ENCODE measurements at places on chromosomes 11 and 22.

- DNase-seq, result no peak
These were observed 22.7 kb downstream of the GRAMD1B start for GRCh38 chr11:123452794-123453193.

- no peak for DNase-seq
These were observed 135.3 kb downstream of the CCDC34 start for GRCh38 chr11:27227736-27228135.

DNA sequence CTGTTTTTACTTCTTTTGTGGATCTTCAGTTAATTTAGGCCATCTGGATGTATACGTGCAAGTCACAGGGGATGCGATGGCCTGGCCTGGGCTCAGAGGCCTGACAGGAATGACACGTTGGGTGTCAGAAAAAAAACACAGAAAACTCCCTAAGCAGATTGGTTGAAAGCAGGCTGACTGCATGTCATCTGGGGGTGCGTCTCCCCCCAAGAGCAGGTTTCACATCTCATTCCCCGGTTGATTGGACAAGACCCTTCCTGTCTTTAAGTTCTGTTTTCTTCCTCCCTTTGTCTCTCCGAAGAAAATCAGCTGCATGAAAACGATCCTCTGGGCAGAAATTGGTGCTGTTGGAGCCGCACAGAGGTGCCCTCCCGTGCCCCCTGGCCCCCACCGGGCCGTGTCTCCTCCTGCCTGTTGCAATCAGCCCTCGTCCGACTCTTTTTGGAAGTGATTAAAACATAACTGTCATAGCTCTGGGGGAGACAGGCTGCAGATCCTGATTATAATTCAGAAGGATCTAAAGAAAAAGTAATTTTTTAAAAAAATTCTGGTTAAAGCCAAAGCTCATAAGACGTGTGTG lies 71.8 kb upstream of the PARVG start:
- DNase-seq, result no peak

- no peak for DNase-seq
These were observed 34.7 kb upstream of the MYH9 start for GRCh38 chr22:36422287-36423014.

GRCh38 chr11:68438658-68439259 lies 21.8 kb upstream of the PPP6R3 start:
- DNase-seq, result no peak

GRCh38 chr11:74682731-74683278 lies 48.4 kb downstream of the CHRDL2 start:
- DNase-seq, result no peak

DNA sequence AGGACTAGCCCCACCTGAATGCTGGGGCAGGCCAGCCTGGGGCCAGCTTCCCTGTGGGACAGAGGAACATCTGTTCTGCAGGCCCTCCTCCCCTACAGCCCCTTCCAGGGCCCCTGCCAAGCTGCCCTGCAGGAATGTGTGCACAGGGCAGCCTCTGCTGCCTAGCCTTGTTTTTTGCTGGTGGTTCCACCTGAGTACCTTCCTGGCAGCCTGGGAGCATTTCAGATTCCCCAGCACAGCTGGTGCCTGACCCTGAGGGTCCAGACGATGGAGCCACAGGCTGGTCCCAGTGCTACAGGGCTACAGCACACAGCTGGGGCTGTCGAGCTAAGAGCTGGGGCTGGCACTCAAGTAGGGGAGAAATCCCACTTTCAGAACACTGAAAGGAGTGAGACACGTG lies 22.3 kb upstream of the GPR83 start:
- no peak for DNase-seq

DNA sequence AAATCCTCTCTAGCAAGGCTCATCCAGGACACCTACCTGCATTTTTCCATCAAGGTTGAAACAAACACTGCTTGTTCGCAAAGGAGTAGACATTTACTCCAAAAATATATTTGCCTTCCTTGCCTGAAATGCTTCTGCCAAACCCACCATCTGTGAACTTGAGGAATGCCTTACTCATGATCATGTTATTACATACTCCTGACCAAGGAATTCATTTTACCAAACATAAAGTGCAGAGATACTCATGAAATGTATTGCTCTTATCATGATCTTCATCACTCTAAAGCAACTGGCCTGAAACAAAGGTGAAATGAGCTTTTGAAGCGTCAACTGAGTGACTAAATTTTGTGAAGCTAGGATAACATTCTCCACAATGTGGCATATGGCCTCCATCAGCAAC lies 243.1 kb upstream of the CCDC179 start:
- peak; percentile 42 for DNase-seq

- DNase-seq, result no peak
These were observed 454.9 kb upstream of the CADM1 start for GRCh38 chr11:115959081-115959486.

- no peak for DNase-seq
These were observed 81.8 kb downstream of the TTC17 start for GRCh38 chr11:43440486-43440885.

DNA sequence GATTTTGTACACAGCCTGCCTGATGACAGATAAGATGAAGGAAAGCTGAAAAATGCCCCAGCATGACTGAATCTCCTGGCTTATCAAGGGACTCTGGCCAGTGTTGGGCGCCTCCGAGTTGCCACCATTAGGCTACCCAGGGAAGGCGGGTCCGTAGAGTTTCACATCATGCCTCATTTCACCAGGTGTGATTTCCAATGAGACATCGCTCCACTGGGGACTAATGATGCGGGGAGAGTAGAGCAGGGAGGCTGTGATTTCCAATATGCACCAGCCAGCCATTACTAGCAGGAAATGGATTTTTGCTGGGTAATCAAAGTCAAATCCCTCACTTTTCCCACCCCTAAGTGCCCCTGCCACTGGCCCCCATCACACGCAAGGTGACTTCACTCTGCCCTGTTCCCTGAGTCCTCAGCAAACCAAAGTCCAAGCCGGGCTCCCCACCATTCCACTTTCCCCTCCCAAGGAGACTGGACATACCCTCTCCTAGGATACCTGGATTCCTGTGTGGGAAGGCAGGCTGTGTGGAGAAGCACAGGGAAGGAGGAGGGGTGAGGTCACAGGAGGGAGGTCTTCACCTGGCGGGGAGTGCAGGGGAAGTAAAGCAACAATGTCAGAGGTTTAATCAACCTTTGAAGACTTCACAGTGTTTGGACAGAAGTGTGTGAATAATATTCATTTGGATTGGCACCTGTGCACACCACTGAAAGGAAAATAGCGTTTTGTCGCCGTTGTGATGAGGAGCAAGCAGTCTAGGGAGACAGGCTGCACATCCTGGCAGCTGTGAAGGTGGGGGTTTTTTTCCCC lies 613.3 kb upstream of the CADM1 start:
- DNase-seq, result no peak

DNA sequence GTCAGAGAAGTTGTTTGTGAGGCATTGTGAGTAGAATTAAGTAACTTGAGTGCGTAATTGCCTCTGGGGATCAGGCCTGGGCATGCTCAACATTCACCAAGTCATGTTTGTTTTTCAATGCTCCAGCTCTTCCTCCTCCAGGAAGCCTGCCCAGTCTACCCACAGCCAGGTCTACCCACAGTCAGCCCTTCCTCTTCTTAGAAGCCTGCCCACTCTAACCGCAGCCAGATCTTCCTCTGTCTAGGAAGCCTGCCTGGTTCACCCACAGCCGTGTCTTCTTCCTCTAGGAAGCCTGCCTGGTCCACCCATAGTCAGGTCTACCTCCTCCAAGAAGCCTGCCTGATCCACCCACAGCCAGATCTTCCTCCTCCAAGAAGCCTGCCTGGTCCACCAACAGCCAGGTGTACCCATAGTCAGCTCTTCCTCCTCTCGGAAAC lies 25.0 kb downstream of the LRP5 start:
- no peak for DNase-seq

DNA sequence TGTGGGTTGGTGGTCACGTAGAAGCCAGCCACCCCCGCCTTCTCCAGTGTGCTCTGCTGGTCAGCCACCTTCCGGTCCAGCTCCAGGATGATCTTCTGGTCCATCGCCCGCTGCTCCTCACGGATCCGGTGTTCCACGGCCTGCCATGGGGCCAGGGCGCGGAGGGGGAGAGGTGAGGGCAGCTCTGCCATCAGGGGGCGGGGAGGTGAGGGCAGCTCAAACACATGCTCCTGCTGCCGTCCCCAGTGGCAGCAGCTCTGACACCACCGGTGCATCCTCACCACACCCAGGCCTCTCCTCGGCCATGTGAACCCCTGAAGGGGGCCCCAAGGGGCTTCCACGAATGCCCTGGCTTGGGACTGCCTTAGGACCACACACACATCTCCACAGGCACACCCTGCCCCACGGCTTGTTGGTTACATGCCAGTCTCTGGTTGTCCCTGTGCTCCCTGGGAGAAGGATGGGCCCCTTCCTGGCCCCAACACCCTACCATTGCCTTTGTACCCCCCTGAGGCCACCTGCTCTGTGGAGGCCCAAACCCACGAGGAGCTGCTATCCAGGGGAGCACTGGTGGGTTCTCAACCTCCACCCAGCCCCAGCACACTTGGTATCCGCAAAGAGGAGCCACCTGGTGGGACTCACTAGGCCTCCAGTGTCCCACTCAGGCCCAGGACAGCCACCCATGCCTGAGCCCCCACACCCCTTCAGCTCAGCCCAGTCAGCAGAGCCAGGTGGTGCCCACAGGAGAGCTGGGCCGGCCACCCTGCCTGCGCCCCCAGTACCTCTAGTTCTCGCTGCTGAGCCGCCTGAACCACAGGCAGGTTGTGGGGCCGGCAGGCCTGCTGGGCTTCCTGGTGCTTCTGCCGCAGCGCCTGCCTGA lies 4.3 kb downstream of the DGCR6L start:
- no peak for DNase-seq

- no peak for DNase-seq
These were observed 363.7 kb upstream of the ISX start for GRCh38 chr22:34702279-34702678.

- peak; percentile 18 for DNase-seq
These were observed 1407.6 kb upstream of the RAG2 start for GRCh38 chr11:38005597-38005996.

GRCh38 chr11:130606178-130606577 lies 157.7 kb downstream of the ADAMTS15 start:
- DNase-seq, result no peak

DNA sequence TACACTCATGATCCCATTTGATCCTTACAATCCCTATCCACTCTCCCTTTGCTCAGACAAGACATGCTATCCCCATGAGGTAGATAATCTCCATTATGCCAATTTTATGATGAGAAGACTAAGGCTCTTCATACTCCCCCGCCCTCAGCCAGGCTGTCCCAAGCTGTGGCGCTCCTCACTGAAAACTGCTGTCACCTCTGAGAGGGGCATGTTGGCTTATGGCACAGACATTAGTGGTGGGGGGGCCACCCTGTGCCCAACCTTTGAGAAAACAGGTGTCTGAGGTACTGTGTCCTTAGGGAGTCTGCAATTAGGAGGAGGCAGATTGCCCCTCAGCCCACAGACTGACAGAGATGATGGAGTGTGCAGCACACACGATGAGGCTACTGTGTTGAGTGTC lies 2.4 kb downstream of the DDTL start:
- no peak for DNase-seq

- DNase-seq, result no peak
These were observed 13.1 kb downstream of the NUMA1 start for GRCh38 chr11:72067266-72067665.

DNA sequence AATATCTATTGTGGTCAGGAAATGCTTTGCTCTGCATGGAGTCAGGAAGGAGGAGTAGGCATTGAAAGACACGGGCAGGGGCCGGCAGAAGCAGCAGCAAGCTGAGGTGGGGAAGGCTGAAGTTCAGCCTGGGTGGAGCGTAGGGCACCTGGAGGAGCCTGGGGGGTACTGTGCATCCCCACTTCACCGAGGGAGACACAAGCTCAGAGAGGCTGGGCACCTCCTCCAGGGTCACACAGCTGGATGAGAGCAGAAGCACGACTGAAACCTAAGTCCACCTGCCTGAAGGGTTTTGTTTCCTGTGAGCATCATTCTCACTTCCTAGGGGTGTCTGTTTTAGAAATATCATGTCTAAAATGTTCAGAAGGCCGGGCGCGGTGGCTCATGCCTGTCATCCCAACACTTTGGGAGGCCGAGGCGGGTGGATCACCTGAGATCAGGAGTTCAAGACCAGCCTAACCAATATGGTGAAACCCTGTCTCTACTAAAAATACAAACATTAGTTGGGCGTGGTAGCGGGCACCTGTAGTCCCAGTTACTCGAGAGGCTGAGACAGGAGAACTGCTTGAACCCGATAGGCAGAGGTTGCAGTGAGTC lies 138.3 kb downstream of the MPPED1 start:
- no peak for DNase-seq

- DNase-seq, result no peak
These were observed 47.9 kb downstream of the PACSIN2 start for GRCh38 chr22:42967005-42967404.

- DNase-seq, result no peak
These were observed 98.9 kb upstream of the ISX start for GRCh38 chr22:34966980-34967565.

- DNase-seq, result no peak
These were observed 99.8 kb downstream of the PKNOX2 start for GRCh38 chr11:125264100-125265022.

- DNase-seq, result no peak
These were observed 94.9 kb downstream of the SEZ6L start for GRCh38 chr22:26264162-26264561.

- DNase-seq, result no peak
These were observed 300.3 kb downstream of the ST3GAL4 start for GRCh38 chr11:126655807-126656128.

- DNase-seq, result no peak
These were observed 5.3 kb downstream of the SPTBN2 start for GRCh38 chr11:66723693-66724092.

DNA sequence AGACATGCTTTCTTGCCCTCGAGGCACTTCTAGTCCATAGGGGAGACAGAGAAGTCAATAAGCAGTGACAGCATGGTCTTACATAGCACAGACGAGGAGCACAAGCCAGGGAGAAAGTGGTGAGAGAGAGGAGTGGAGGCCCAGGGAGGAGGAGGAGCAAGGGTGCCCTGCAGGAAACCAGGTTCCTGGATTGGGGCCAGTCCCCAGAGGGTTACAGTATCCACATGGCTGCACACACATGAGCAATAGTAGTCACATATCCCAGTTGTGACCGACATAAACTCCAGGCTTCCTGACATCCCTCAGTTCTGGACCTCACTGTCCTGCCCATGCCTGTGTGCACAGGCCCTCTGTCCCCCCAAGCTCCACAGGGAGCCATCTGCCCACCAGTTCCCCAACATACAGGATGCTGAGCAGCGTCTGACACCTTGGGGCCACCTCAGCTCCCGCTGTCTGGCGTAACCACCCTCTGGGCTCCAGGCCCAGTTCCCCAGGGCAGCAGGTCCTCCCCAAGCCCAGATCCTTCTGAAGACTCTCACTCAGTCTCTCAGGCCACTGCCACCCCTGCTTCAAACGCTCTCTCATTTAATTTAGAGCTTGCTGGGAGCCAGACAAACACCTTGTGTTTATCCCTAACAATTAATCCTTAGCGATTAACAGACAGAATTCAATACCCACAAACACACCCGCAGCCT lies 53.7 kb downstream of the DSCAML1 start:
- no peak for DNase-seq

GRCh38 chr11:20672575-20672974 lies 3.2 kb downstream of the NELL1 start:
- DNase-seq, result no peak
